ENCODE measurements at places on chromosomes 12 and 14.

GRCh38 chr12:95066091-95066855 is 7.1 kb downstream of the NR2C1 start:
- no peak for DNase-seq

GRCh38 chr12:108730365-108731104 is 783 bp downstream of the CORO1C start:
- peak; percentile 12 for DNase-seq

- no peak for DNase-seq
These were observed 25.3 kb downstream of the PAPLN start for GRCh38 chr14:73262427-73263183.

- DNase-seq: no peak
These were observed 5.9 kb upstream of the OTUB2 start for GRCh38 chr14:94020267-94020666.

DNA sequence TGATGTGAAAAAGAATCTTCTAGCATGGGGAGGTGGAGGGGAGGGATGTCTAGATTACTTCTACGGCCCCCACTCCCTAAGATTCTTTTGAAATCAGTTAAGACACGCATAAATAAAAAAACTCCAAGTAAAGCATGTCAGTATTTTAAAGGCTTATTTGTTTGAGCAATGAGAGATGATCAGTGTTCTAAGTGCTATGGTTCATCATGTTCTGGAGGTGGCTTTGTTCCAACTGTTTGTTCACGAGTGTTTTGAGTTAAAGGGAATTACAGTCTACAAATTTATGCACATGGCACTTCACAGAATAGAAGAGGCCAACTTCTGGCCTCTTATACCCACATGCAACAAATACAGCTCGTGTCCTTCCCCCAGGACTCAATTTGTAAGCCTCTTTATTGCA is 394.9 kb downstream of the RAD51B start:
- DNase-seq: no peak

DNA sequence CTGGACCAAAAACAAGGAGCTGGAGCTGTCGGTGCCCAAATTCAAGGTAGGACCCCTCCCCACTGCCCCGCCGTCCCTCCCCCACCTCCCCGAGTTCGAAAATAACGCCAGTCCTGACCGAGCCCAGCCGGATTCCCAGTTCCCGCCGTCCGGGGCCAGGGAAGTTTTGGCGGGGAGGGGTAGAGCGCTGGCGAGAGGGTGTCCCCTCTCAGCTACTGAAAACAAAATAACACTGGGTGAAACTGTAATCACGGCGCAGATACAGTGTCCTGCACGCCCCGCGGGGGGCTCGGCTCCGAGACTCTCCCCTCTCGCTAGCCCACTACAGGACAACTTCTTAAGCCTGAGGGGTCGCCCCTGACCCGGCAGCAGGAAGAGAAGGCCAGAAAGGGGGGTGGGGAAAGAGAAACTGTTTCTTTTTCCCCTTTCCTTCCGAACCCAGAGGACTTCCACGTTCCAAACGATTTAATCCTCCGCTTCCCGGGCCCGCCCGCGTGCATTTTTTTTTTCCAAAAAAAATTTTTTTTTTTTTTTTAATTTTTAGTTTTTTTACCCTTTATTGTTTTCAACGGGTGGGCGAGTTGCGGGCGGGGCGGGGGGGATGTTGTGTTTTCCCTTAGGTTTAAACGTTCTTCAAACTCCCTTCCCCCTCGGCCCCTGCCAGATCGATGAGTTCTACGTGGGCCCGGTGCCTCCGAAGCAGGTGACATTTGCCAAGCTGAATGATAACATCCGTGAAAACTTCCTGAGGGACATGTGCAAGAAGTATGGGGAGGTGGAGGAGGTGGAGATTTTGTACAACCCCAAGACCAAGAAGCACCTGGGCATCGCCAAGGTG is 1.6 kb downstream of the SETD1B start:
- no peak for DNase-seq

GRCh38 chr12:50740307-50740706 is 23.6 kb upstream of the ATF1 start:
- no peak for DNase-seq

GRCh38 chr12:15788233-15789219 is 662 bp downstream of the EPS8 start:
- peak; percentile 9 for DNase-seq

- DNase-seq: no peak
These were observed 120.3 kb upstream of the VASH1 start for GRCh38 chr14:76640923-76641395.

DNA sequence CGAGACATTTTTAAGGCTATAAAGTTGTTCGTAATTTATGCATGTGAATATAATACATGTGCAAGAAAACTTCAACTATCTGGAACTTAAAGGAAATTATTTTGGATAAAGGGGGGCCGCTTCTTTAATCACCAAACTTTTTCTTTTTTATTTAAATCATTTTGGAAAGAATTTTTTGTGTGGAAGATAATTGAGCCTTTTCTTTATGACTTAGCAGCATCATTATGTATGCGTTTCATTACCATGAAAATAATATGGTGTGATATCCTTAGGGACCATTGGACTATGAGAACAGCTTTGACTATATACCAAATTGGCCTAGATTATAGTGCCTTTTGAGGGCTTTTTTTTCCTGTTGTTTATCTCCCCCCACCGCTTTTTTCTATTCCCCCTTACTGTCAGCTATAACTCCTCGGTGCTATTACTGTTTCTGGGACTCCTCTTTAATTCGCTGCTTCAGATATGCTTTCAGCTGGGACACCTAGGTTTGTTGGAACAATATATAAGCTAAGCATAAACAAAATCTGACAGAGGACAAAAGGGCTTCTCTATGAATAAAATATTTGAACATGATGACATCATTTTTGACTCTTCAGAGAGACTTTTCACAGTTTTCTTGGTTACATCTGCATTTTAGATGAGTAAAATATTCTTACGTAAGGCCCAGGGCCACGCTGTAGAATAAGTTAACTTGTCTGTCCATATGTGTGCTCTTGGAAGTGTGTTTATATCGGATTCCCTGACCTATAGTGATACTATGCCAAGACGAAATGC is 392.7 kb downstream of the NPAS3 start:
- DNase-seq: no peak

DNA sequence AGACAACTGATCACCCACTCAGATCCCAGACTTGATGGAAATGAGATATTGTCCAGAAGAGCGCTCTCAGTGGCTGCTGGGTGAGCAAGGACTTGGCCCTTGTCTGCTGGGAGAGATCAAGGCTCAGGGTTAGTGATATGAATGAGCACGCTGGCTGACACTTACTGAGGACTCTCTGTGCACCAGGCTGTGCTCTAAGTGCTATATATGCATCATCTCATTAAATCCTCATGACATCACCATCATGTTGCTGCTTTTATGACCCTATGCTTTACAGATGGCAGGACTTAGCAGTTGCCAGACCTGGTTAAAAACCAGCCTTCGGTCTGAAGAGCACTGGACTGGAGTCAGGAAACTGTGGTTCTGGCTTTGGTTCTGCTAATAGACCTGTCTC is 260.9 kb downstream of the VRK1 start:
- DNase-seq: no peak

- DNase-seq: no peak
These were observed 39.6 kb downstream of the CCDC85C start for GRCh38 chr14:99564256-99564925.

DNA sequence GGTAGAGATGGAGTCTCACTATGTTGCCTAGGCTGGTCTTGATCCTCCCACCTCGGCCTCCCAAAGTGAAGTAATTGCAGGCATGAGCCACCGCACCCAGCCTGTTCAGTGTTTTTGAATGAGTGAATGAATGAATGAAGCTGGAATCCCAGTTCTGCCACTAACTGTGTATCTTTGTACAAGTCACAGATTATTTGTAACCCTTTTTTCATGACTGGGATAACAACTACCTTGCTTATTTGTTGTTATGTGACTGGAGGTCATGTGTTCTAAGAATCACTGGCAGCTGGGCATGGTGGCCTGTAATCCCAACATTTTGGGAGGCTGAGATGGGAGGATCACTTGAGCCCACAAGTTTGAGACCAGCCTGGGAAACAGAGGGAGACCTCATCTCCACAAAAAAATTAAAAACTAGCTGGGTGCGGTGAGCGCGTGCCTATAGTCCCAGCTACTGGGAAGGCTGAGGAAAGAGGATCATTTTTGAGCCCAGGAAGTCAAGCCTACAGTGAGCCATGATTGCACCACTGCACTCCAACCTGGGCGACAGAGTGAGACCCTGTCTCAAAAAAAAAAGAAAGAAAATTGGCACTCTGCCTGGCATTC is 13.3 kb upstream of the NUMB start:
- DNase-seq: no peak

- no peak for DNase-seq
These were observed 128.9 kb upstream of the SOX5 start for GRCh38 chr12:24078318-24078765.

DNA sequence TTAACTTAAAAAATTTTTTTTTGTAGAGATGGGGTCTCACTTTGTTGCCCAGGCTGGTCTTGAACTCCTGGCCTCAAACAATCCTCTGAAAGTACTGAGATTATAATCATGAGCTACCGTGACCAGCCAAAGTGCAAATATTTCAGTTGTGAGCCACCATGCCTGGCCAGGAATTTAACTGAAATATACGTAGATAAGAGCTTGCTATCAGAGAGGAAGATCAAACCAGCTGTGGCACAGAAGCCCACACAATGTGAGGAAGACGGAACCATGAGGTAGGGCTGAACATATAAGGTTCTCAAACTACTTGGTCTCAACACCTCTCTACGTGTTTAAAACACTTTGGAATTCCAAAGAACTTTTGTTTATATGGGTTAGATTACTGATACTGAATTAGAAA is 29.1 kb downstream of the ATG14 start:
- DNase-seq: no peak

GRCh38 chr12:95641299-95641952 is 90.2 kb upstream of the USP44 start:
- no peak for DNase-seq

DNA sequence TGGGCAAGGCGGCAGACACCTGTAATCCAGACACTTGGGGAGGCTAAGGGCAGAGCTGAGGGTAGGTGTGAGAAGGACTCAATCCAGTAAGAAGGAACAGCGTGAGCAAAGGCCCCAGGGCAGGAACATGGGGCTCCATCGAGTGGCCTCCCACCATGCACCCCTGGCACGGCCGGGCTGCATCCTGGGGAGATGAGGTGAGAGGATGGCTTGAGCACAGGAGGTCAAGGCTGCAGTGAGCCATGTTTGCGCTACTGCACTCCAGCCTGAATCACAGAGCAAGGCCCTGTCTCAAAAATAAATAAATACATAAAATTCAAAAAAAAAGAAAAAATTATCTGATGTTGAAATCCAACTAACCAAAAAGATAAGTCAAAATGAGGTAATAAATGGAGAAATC is 58.5 kb downstream of the ARL6IP4 start:
- DNase-seq: no peak

GRCh38 chr12:53053218-53054111 is 3.6 kb downstream of the TNS2 start:
- DNase-seq: peak; percentile 64

DNA sequence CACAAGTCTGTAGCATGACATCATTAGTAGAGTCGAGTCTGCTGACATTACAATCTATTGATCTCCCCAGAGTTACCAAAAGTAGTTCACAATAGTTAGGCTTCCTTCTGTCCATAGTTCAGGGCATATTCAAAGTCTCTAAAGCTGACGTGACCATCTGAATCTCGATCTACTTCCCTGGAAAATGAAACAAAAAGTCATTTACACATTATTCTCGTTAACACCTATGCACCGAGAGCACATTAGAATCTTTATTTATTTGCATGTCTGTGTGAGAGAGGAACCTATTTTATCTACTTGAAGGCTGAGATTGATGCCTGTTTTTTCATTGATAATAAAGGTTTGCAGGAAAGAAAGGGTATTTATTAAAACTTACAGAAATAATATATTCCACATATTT is 157.4 kb downstream of the EFCAB11 start:
- no peak for DNase-seq

DNA sequence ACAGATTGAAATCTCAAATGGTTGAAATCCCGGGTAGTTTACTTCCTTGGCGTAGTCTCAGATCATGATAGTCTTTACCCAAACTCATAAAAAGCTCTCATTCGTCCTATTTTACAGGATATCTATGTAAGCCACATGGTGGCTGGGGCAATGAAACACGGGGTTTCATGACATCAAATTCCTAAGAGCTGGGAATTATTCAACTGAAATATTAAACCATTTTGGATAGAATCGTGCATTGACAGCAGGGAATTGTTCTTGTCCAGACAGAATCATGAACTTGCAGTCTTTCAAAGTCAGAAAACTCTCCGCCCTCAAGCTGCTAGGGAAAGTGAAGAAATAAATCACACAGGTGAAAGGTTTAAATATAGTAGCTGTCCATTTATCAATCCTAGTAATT is 33.2 kb upstream of the PRKAB1 start:
- no peak for DNase-seq

DNA sequence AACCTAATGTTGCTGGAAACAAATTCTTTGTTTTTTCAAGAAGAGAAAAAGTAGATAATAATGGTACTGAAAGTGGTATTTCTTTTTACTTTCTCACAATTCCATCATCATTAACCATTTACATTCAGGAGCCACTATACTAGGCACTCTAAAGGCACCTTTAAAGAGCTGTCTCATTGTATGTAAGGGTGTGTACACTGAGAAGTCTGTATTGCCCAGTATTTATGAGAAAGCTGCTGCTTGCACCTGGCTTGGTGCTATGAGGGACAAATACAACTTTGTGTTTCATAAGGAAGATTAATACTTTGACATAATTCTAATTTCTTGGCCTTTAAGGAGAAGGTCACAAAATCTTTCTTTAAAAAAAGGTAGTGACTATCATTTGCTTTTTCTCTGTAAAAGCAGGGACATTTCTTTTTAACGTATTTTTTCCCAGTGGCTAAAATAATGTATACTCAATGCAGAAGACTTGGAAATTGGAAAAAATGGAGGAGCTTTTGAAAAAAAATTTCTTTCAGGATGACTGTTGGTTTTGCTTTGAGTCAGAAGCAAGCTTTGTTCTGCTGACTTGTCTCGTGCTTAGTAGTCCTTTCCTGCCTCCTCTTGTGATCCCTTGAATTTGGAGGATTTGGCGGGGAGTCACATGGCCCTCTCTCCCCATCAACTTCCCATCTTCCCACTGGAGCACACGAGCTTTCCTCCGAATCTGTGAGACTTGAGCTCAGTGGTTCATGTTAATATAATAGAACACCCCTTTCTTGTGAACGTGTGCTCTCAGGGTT is 50.1 kb downstream of the RASSF3 start:
- no peak for DNase-seq

DNA sequence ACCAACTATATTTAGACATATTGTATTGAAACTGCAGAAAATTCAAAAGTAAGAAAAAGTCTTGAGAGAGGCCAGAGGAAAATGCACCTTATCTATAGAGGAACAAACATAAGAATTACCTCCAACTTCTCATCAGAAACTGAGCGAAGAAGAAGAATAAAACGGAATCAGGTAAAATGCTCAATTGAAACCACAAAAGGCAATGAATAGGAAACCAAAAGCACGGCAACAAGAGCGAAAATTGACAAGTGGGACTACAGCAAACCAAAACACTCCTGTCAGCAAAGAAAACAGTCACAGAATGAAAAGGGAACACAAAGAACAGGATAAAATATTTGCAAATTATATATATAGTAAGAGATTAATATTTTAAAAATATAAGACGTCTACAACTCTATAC is 61.9 kb upstream of the PARP11 start:
- DNase-seq: peak; percentile 45

- no peak for DNase-seq
These were observed 57.9 kb upstream of the SLCO1B1 start for GRCh38 chr12:21073129-21073528.

GRCh38 chr14:92733007-92733406 is 15.4 kb downstream of the LGMN start:
- no peak for DNase-seq
